Fibroblast of the aortic adventitia (primary cell): ENCODE measurements at places on chromosomes 3 and 15. TPM values are rescaled to one million over a fixed set of nuclear protein-coding genes. Genes with fewer than 3 reads are reported as not detected.

The GPR176 gene
- total RNA-seq: 49.7 and 160 TPM in 2 replicates

The ZPLD1 gene
- total RNA-seq: 0.33 and 0.45 TPM in 2 replicates

The TMEM45A gene
- total RNA-seq: 13.7 and 50.6 TPM in 2 replicates

The CKMT1A gene
- total RNA-seq: not detected in 2 replicates

The ABTB1 gene
- total RNA-seq: 8.2 and 19.5 TPM in 2 replicates

The PRSS50 gene
- not detected in 2 replicates for total RNA-seq

The MEF2A gene
- 95.1 and 118 TPM in 2 replicates for total RNA-seq

The UTS2B gene
- total RNA-seq: 1.3 TPM in 1 of 2 replicates, not detected in the other

The CPEB1 gene
- total RNA-seq: 25.5 and 40.9 TPM in 2 replicates

The FBXW12 gene
- 0.27 TPM in 1 of 2 replicates, not detected in the other for total RNA-seq

The GNAT1 gene
- not detected in 2 replicates for total RNA-seq

The ACKR2 gene
- total RNA-seq: under 0.01 and 0.41 TPM in 2 replicates

The TRIM42 gene
- not detected in 2 replicates for total RNA-seq

The CPN2 gene
- not detected in 2 replicates for total RNA-seq

The GHSR gene
- not detected in 2 replicates for total RNA-seq

The TTLL13 gene
- total RNA-seq: 0.09 TPM in 1 of 2 replicates, not detected in the other

The NR1D2 gene
- total RNA-seq: 53.0 and 77.3 TPM in 2 replicates
